ENCODE measurements at places on chromosomes 12 and 14.

DNA sequence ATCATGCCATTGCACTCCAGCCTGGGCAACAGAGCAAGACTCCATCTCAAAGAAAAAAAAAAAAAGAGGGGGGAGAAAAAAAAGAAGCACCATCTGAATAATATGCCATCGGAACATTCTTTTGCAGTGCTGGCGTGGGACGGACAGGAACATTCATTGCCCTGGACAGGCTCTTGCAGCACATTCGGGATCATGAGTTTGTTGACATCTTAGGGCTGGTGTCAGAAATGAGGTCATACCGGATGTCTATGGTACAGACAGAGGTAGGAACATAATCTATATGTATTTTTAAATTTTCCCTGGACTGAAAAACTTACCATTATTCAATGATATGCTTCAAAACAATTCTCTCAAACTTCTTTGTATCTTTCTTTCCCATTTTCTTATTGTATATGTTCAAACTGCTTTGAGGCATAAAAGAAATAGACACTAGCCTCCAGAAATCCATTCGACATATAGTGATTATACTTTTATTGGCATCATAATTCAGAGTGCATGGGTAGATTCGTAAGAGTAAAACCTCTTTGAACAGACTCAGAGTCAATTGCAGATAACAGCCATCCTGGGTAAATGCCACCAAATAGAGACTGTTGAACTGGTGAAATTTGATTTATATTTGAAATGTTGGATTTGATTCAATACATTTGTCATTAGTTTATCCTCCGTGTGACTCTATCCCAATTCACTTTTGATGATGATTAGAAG lies 199.7 kb downstream of the EPS8 start:
- DNase-seq: no peak

GRCh38 chr12:52865090-52865944 lies 16.5 kb upstream of the KRT78 start:
- DNase-seq: peak; percentile 46

GRCh38 chr12:50032854-50033581 lies 7.7 kb upstream of the RACGAP1 start:
- DNase-seq: no peak

GRCh38 chr14:38074754-38075153 lies 132.9 kb upstream of the SSTR1 start:
- no peak for DNase-seq

DNA sequence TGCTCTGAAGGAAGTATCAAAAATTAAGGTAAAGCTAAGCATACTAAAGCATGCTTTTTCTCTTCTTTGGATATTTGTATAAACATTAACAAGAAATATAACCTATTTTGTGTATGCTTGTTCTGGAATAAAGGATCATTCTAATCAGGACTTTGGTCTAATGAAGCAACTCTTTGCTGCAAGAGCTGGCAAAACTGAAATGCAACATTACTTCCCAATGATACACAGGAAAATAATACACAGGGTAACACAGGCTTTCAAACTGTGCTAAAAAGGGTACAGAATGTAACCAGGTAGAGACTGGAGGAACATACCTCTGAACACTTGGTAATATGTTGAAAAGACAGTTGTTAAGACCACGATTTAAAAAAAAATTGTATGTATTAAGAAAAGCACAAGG lies 222.5 kb upstream of the DIO2 start:
- DNase-seq: no peak

Data from stromal cell of bone marrow (primary cell).